ENCODE measurements at places on chromosomes 16 and 17.

DNA sequence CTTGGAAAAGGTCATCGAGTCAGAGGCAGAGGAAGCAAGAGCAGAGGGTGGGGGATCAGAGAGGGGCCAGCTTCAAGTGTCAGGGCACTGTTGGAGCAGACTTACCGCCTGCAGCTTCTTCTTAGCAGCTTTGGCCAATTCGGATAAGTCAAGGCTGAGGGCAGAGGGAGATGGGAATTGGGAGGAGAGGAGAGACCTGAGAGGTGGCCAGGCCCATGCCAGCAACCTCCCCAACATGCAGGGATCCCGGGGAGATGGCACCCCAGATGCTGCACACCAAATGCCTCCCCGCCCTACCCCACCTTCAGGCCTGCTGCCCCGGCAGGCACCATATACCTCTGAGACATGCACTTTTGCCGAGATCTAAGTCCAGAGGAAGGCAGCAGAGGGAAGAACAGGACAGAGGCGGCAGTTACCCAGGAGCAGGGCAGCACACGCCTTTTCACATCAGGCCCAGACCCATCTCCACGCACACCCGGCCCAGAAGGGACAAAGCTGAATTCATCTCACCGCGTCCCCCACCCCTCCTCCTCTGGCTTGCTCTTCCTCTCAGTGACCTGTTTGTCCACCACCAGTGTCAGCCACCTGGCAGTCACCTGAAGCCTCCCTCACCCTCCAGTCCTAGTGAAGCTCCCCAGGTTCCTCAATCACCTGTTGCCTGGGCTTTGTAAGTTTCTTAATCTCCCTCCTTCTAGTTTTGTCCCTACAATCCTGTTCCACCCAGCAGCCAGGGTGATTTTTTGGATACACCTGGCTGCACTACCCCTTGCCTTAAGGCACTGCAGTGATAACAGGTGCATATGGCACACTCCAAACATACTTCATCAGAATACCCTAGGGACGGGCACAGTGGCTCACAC, 10.4 kb downstream of the TP53I13 start:
- DNase-seq: no peak

DNA sequence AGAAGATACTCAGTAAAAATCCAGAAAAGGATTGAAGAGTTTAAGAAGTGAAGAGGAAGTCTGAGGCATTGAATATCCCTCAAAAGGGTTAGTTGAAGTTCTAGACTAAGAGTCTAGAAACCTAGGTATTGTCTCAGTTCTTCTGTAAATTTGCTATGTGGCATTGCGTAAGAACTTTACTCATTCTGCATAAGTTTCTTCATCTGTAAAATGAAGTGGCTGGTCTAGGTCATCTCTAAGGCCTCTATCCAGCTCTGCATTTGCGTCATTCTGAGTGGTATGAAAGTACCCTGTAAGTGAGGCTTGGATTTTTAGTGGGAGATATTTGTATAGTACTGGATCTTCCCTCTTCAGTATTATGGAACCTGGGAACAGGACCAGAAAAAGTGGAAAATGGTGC, 130.2 kb downstream of the MYO1D start:
- peak; percentile 67 for DNase-seq

DNA sequence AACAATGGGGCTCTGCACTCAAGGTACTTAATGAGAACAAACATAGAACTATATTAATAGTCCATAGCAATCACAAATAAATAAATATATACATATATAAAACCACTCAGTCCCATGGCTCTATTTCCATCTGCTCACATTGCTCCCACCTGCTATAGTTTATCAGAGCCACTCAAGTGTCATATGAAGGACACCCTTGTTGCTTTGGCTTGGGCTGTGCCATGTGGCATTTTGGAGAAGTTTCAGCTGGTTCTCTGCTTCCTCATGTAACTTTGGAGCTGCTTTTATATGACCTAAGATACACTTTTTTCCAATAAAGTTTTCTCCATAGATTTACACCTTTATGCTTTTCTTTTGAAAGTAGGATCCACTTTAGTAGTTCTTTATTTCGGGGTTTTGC, 126.4 kb downstream of the KCNJ2 start:
- DNase-seq: no peak

DNA sequence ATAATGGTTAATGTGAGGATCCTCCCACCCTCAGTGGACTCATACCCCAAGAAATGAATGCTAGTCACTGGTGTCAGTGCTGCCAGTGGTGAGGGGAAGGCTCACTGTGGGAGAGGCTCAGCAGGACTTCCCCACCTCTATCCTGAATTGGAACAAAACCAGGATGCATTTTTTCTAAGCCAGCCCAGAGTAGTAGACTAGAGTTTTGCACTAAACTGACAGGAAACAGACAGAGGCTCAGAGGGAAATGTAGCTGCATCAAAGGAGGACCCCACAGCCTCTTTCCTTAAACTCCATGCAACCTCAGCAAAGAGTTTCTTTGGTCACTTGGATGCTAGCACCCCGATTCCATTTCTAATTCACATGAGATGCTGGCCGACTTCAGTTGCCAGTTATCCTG, 10.7 kb upstream of the SKAP1 start:
- no peak for DNase-seq

DNA sequence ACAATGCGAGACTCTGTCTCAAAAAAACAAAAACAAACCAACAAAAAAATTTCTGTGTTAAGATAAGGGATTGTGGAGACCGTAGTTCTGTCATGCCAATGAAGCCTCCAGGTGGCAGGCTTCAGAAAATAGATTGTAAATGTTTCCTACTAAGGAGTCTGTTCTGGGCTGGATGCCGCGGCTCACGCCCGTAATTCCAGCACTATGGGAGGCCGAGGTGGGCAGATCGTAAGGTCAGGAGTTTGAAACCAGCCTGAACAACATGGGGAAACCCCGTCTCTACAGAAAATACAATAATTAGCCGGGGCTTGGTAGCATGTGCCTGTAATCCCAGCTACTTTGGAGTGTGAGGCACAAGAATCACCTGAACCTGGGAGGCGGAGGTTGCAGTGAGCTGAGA, 4.4 kb upstream of the SNX29 start:
- DNase-seq: no peak

DNA sequence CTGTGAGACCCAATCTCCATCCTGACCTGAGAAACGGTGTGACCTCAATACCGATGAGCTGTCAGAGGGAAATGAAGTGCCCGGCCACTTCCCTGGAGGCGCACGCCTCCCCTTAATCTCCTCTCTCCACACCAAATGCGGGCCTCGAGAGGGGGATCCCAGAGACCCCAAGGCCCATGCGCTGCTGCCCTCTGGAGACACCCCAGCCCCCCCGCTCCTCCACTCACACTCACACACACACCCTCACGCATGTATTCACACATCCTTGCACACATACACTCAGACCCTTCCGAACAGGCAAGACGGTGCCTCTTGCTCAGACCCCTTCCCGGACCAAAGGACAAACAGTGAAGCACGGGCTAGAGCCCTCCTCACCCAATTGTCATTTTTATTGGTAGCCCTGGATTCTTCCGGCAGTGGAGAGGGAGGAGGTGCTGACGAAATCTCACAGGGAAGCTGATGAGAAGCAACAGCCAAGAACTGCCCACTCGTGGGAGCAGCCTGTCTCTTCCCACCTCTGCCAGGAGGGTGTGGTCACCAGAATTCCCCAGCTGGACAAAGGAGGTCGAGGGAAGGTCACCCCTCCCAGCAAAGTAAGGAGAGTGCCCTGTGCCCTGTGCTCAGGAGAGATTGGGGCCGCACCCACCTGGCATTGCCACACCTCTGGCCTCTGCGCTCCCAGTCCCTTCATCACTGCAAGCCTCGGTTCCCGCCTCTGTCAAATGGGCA, 136.0 kb upstream of the TNRC6C start:
- no peak for DNase-seq

- DNase-seq: no peak
Measured at GRCh38 chr16:9874219-9874618, 308.0 kb downstream of the GRIN2A start.

GRCh38 chr16:84048871-84049270, 6.3 kb upstream of the SLC38A8 start:
- DNase-seq: no peak

DNA sequence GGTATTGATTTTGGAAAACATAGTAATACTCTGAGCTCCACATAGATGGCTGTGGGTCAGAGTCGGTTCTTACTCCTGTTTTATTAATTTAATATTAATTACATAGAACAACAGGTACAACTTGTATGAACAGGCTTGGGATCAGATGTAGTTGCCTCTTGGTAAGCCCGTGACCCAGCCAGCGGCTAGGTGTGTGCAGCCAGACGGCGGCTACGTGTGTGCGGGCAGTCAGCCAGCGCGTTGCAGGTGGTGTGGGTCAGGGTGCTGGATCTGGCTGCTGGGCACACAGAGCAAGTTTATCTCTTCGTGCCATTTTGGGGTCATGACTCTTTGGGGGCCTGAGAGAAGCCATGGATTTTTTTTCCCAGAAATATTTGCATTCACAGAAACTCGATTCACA, 30.3 kb downstream of the DBNDD1 start:
- no peak for DNase-seq

DNA sequence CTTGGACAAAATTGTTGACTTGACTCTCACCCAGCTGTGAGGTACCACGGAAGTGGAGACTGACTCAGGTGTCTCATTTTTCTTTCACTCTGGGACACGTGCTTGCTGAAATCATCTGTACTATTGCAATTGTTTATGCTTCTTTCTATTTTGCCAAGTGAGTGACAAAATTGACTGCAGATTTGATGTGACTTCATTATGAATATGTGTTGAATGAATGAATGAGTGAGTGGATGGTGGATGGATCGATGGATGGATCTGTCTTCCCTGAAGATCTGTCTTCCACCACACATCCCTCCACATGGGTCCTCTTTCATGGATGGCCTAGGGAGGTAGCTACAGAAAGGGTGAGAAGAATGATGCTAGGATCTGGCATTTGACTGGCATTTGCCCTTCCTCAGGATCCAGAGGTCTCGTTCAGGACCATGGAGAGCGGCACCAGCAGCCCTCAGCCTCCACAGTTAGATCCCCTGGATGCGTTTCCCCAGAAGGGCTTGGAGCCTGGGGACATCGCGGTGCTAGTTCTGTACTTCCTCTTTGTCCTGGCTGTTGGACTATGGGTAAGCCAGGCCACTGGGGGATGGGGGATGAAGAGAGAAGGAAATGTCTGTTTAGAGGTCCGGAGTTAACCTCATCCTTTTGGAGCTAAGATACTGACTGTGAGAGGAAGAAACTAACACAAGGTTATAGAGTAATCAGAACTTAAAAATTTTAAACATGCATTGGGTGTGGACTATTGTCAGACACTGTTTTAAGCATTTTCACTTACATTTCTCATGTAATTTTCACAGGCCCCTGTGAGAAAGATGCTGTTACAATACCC, 12.7 kb downstream of the SLC5A11 start:
- DNase-seq: no peak

DNA sequence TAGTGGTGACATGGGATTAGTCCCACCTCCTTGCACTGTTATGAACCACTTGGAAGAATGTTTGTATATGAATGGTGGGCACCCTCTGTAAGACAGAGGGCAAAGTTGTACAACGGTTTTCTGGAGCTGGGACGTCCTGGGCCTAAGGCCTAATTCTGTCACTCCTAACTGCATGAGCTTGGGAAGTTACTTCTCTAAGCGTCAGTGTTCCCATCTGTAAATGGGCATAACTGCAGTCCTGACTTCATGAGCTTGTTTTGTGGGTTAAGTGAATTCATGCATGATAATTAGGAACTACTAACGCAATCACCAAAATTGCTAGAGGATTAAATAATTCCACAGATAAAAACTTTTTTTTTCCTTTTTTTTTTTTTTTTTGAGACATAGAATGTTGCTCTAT, 1.8 kb downstream of the TBC1D16 start:
- no peak for DNase-seq

- DNase-seq: no peak
Measured at GRCh38 chr16:49140618-49141017, 141.0 kb downstream of the CBLN1 start.

DNA sequence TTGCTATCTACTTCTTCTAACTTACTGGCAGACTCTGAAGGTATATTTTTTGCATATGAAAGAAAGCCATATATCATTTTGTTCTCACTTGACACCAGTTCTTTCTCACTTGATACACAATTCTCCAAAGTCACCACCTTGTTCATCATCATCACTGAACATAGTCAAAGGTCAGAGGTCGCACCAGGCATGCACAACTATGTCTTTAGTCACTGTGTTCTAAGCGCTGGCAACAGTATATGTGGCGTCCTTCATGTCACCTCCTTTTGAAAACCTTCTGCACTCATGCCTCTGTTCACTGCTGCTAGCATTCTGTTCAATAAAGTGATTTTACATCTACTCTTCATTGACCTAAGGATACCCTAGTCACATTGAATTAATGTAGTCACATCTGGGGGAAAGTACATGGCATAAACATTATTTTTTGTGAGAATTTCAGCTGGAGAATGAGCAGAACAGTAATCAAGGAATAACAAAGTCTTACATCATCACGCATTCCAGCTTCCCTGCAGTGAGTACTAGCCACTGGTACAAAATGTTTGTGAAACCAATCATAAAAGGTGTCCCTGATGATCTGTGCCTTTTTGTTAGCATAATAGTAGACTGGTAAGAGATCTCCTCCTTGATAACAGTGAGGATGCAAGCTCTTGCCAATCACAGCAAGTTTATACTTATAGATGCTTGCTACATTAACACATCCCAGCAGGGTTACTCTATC, 20.5 kb upstream of the TBX4 start:
- DNase-seq: peak; percentile 37

DNA sequence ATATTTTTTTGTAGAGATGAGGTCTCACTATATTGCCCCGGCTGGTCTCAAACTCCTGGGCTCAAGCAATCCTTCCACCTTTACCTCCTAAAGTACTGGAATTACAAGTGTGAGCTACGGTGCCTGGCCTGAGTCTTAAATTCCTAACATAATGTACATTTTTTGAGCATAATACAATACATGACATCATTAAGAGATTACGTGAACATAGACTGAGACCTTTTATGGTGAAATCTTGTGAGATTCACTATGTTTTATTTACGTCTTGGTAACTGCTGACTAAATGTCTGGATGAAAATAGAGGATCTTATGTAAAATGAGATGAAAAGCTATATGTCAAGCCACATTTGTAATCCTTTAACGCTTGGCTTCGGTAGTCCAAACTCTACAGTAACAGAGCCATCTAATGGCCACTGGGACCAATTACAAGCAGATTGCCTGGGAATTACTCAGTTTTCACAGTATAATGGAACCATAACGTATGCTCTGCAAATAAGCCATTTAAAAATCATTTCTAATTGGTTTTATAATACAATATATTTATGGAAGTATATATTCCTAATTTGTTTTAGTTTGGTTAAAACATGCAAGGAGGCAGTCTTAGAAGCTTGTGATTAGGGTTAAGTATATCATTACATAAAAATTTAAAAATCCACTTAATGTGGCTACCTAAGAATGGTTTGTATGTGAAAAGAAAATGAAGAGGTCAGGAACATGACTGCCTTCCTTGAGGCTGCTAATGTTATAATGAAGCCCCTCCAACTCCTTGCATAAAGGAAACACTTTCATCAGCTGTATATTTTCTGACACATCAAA, 8.1 kb upstream of the EFCAB13 start:
- peak; percentile 96 for DNase-seq

All from HS-5 (cell line).